AG20443 (cell line): ENCODE measurements at places on chromosomes 6 and 20.

DNA sequence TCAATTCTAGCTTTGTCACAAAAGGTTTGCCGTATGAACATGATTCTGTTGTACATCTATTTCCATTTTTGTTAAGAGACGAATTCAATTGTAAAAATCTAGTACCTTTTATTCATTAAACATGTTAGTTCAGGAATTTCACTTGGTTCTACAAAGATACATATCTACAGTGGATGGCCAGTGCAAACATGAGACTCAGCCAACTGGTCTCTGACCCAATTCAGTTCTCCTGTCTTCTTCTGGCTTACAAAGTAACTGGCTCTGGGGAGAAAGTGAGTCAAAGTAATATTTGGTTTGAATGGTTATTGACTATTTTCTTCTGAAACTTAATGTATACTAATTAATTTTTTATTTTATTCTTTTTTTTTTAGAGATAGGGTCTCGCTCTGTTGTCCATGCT, 70.0 kb downstream of the ESR1 start:
- no peak for DNase-seq

GRCh38 chr6:166672624-166673206, 45.7 kb upstream of the RPS6KA2 start:
- no peak for DNase-seq

DNA sequence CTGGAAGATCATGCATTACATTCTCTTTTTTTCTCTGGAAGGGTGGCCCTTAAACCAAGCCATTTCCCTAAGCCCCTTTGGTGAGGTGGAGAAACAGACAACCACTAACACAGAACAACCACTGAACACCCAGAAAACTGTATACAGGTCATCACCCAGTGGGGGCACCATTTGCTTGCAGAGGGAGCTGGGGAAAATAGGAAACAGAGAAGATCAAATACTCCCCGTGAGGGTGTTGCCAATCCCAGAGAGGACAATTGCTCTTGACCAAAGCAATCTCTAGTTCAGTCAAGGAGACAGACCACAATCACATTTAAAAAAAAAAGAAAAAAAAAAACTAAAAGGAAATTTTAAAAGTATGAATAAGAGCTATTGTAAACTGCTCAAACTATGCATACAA, 865 bp upstream of the DAAM2 start:
- DNase-seq, result peak; percentile 25

- no peak for DNase-seq
Observed at GRCh38 chr20:11499101-11499634, 418.5 kb upstream of the BTBD3 start.

GRCh38 chr6:134235937-134236751, 81.8 kb downstream of the SGK1 start:
- peak; percentile 14 for DNase-seq

DNA sequence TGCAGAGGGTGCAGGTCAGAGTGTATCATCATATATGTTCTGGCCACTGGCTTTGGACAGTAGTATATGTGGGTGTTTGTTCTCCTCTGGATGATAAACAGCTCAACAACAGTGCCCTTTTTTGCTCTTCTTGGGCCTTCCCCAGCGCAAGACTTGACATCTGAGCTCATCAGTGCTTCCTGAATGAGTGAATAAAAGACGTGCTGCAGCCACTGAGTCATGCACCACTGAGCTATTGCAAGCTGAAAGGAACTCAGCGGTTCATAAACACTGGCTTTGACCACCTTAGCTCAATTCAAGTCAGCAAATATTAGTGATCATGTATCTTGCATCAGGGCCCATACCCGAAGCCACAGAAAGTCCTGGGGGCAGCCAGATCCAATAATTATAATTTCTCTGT, 105.3 kb upstream of the KCNG1 start:
- DNase-seq, result peak; percentile 87

DNA sequence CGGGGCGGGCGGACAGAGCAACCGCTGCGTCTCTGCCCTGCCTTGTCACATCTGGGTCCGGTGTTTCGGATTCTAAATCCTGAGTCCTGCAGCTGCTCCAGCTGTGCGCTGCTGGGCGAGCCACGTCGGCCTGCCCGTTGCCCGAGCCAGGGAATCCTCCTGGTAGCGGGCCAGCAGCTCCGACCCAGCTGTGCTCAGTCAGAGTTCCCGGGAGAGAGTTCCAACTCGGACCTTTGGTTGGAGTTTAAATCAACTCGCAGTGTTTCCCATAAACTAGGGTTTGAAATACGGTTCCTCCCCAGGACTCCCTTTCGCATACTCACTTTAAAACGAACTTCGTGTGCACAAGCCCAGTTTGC, 315 bp upstream of the PDE10A start:
- DNase-seq, result peak; percentile 44

DNA sequence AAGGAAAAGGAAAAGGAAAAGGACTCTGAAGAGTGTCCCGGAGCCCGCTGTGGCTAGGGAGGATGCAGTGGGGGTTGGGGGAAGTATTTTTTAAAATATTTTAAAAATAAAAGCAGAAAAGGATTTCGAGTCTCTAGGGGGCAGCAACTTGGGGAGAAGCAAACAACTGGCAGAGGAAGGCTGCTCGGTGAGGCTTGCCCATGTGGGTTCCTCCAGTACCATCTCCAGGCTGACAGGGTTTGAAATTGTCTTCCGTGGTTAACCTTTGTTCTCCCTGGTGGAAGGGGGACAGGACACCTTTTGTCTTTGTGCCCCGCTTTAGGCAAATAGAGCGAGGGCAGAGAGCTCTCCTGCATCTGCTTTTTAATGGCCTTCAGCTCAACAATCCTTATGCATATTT, 60.4 kb upstream of the SNX9 start:
- no peak for DNase-seq

DNA sequence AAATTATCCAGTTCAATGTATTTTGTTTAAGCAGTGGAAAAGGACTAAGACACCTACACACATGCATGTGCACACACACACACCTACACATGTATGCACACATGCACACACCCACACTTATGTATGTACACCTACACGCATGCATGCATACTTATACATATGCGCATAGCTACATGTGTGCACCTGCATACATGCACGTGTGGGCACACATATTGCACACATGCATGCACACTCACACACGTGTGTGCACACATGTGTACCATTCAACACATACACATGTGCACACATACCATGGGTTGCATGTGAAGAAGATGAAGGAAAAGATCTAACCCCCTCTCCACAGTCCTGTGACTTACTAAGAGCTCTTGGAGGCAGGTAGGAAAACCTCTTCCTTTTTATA, 122.0 kb upstream of the MAFB start:
- DNase-seq, result no peak

DNA sequence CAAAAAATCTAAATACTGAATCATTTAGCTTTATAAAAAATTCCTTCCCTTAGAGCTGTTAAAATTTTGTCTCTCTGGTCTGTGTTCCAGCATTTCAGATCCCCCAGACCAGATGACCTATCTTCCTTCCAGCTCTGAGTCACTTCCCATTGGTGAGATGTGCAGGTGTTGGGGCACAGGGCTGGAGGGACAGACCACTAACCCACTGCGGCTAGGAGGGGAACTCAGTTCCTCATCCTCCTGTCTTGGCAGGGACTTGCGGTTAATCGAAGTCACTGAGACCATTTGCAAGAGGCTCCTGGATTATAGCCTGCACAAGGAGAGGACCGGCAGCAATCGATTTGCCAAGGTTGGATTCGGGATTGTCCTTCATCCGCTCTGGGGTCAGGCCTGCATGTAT, 6.0 kb downstream of the CNPY3 start:
- DNase-seq, result no peak

DNA sequence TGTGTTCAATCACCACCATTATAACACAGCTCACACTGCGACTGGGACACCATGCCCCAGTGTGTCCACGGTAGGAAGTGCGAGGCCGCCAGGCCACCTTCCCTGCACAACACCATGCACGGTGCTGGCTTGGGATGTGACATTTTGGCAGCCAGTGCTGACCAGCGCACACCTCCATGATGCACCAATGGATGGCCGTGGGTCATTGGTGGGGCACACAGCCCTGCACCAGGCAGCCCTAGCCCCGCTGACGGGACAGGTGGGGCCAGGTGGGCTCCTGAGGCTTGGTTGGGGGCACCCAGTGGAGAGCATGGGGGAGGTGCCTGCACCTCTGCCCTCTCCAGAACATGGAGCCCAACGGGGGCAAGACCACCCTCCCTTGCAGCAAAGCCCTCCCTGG, 18.2 kb upstream of the FRMD1 start:
- no peak for DNase-seq

- no peak for DNase-seq
Observed at GRCh38 chr20:32871627-32872160, 13.0 kb downstream of the EFCAB8 start.

DNA sequence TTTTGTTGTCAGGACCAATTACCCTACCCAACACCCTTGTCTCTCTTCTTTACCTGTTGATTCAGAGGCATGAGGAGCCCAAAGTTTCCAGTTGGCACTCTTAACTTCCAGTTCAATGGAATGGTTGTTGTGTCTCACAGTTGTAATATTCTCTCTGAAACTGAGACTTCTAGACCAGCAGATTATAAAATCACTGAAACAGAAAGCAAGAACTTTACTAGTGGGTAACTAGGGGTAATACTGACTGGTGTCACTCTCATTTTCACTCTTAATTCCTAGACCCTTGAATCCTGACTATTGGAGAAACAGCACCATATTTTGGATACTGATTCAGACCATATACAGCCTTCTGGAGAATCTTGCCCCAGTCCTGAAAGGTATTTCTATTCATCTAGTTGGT, 140.2 kb upstream of the MMS22L start:
- DNase-seq, result no peak

DNA sequence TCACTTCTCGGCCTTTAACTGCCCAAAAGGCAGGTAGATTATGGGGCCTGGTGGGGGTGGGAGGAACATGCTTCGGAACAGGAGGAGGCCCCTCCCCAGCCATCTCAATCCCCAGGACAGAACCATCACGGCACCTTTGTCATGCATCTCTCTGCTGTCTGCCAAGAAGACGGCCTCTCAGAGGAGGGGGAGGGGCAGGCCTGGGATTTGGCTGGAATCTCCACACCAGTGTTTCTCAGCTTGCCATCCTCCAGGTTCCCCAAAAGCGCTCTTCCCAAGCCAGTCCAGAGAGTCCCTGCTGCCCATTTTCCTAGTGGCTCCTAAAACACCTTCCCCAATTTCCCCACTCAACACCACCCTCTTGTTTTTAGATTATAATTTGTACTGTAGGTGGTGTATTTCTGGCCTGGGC, 2.5 kb upstream of the POU5F1 start:
- DNase-seq, result no peak

DNA sequence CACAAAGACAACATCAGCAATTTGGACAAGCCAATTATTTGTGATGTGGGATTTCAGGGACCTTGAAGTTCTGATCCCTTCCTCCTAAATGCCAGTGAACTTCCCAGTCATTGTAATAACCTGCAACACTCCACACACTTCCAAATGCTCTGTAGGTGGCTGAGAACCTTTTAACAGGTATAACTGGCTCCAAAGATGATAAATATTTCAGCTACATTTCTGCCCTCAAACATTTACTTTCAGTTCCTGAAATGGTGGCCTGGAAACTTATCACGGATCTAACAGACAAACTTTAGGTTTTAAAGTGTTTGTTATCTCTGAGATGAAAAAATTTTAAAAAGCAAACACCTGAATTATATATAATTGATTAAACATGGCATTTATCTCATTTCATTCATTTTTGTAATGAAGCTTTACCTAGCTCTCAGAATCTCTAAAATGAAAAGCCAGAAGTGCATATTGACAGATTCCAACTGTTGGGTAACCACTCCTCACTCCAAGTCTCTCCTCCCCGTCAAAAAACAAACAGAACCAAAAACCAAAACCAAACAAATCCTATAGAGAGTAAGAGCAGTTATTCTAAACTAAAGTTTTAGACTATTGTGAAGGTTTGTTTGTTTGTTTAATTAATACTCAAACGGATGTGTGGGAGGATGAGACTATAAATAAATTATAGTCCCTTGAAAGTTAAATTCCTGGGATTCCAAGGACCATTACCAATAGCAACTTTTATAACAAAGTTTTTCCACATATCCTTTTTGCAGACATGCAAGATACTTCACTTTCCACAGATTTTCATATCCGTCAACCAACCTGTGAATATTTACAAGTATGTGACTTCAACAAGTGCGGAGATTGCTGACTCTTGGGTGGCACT, 12.4 kb upstream of the KIAA0408 start:
- no peak for DNase-seq

GRCh38 chr6:19988555-19988954, 151.4 kb downstream of the ID4 start:
- DNase-seq, result no peak

DNA sequence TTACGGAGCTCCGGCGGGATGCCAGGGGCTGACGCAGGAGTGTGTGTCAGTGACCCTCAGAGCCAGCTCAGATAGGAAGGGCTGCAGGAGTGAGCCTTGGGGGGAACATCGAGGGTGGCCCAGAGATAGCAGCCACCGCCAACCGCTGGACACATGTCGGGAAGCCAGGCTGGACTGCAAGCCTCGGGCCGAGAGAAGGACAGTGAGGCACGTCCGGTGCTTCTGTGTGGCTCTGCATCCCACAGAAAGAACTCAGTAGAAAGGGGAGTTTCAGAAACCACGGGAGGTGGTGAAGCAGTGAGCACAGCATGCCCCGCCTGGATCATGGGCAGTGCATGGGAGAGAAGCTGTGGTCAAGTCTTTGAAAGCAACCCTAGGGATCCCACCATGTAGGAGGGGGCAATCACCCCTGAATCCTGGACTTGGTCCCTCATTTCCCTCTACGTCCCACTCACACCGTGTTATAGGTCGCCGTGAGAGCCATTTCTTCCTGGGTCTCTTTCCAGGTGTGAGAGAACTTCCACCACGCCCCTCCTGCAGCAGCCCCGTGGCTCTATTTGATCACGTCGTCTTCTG, 383.7 kb upstream of the CDH4 start:
- no peak for DNase-seq

DNA sequence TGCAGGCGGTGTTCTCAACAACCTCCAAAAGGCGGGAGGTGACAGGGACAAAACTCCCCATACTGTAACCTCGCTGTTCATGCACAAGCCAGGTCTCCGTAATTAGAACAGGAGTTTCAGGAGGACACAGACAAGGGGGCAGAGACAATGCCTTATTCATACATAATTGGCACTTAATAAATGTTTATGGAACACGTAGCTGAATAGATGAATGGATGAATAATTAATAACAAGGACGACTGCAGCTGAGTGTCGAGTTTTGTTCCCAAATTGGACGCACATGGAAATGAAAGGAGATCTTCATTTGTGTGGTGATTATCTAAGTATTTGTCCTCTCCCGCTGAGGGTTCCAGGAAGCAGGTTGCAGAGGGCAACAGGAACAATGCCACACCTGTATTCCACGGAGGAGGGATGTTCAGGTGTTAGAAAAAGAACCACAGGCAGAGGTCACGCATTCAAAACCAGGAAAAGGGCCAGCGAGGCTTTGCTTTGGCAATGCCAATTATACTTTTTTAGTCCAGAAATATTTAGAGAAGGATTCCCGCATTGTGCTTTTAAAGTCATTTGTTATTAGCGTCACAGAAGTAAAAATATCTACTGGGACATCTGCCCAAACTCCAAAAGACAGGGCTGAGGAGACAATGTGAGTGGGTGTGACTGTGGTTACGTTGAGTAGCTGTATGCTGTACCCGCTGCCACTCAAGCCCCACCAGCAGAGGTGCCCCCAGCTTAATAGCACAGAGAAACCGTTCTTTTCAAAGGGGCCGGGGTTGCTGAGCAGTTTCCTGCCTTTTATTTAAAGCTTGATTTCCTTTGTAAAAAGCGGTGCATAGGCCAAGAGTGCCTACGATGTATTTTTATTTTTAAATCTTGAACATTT, 123.3 kb downstream of the PXDC1 start:
- no peak for DNase-seq
